ENCODE measurements at places on chromosomes 7 and 10. TPM values are rescaled to one million over a fixed set of nuclear protein-coding genes. Genes with fewer than 3 reads are reported as not detected.

GRCh38 chr7:16891874-16892643 lies 10.3 kb upstream of the AGR3 start:
- no peak for DNase-seq

GRCh38 chr7:134140889-134141867 lies 14.0 kb downstream of the LRGUK start:
- DNase-seq = peak; percentile 62

DNA sequence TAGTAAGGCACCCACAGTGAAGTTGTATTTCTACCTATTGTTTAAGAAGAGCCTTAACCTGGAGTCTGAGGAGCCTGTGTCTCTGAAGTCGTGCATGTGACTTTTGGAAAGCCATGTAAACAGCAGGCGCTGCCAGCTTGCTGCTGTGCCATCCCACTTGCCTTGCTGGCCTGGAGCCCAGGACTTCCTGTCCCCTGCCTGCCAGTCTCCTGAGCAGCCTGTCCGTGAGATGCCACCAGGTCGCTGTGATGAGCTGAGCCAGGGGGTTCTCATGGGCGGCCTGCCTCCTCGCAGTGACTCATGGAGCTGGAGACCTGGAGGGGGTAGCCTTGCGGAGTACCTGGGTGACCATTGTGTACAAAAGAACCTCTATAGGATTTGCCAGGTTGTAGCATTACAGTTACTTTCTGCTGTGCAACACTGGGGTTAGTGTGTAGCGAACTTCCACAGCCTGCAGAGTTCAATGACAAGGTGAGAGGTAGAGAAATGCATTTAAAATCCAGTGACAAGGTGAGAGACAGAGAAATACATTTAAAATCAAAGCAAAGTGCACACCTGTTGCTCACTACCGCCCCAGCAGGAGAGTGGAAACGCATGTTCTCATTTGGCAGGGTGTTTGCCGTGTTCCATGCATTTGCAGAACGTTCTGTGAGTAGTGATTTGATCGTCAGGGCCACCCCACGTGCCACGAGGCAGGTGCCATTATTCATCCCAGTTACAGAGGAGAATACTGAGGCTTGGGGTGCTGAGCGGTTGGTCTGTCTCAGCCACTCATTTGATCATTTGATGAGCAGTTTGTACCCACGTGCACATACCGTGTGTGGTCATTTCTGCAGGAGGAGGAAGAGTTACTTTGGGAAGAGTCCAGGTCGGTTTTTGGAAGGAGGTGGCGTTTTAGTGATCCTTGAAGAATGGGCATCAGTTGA lies 36.6 kb upstream of the BHLHA15 start:
- no peak for DNase-seq

GRCh38 chr7:109094-109493 lies 83.3 kb upstream of the FAM20C start:
- DNase-seq = no peak

DNA sequence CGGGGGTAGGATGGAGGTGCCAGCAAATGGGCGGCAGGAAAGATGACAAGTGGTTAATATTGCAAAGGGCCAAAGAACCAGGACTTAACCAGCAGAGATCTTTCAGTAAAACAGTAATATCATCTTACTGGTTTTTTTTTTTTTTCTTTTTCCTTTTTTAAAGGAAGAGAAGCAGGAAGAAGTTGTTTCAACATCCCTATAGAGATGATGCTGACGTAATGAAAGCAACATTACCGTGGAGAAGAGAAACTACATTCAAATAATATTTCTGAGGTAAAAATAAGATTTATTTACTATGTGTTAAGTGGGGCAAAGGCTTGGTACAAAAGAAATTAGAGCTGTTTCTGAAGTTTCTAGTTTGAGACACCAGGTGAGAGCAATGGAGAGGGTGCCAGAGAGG lies 11.0 kb downstream of the MINDY3 start:
- DNase-seq = no peak

- no peak for DNase-seq
Measured at GRCh38 chr10:115979576-115979975, 293.4 kb downstream of the GFRA1 start.

DNA sequence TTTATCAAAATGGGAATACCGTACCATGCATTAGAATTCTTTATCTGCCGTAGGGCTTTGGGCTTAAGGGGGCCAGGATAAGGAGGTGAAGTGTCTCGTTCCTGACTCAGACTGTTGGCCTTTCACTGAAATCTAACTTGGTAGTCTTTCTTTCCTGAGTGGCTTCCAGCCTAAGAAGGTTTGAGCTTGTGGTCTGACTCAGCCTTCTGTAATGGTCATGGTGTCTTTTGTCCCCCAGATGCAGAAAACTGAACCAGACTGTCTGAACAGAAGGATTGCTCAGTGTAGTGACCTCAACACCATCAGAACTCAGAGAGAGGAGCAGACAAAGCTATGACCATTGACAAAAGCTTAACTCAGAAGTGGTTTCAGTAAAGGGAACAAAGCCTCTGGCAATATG lies 39.5 kb downstream of the WNT2 start:
- no peak for DNase-seq

ORC5 gene
- 26.4 TPM for total RNA-seq

- DNase-seq = no peak
Measured at GRCh38 chr7:139703487-139704307, 74.1 kb downstream of the HIPK2 start.

C10orf95 gene
- total RNA-seq = 0.77 TPM

- DNase-seq = no peak
Measured at GRCh38 chr7:93148144-93148543, at the start of gene SAMD9L. Gene SAMD9L, minus strand, starts transcription at chr7:93148385. Its CDS starts 12,414 bp downstream, at chr7:93135971.

GRCh38 chr10:88411772-88412349 lies 171.3 kb downstream of the RNLS start:
- DNase-seq = no peak

- no peak for DNase-seq
Measured at GRCh38 chr7:152522571-152523067, 86.8 kb upstream of the KMT2C start.

WEE2 gene
- total RNA-seq = 0.16 TPM

TRIM73 gene
- total RNA-seq = 10.2 TPM

ZP3 gene
- not detected for total RNA-seq

PSMC2 gene
- total RNA-seq = 93.5 TPM

FAM180A gene
- total RNA-seq = not detected

DNA sequence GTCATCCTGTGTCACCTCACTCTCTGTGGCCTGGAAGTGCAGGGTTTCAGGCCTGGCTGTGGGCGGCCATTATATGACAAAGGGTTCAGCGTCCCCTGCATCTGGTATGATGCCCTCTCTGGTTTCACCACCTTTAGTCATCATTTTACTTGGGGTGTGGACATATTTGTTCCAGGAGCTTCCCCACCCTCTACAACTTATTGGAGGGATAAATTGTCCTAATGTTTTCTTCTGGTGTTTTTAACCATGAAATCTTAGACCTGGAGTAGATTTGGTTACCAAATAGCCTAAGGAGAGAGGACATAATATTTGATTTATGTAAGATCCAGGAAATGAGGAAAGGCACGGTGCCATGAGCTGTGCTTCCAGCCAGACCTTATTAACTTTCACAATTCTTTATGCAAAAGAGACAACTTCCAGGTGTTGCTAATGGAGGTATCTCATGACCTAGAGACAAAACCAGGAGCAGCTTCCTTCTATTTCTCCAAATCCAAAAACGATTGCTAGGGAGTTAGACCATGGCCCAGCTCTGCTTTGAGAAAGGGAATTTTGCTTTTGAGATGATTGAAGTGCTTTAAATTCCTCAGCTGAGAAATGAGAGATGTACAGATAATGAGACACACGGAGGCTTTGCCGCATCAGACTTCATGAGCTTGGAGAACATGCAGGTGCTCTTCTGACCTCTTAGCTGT lies 20.9 kb downstream of the WBP1L start:
- no peak for DNase-seq

DNA sequence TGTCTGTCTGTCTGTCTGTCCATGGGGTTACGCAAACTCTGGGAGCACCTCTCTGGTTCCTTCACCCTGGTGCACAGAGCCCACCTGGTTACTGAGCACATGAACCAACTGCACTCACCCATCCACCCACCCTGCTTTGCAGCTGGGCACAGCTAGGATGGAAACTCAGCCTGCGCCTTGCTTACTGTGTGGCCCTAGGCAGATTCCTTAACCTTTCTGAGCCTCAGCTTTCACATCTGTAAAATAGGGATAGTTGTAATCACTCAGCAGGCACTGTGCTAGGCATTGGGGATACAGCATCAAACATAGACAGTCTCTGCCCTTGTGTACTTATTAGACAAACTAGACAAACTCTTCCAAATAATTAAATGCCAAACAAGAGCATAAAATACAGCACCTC lies 21.8 kb upstream of the INMT start:
- no peak for DNase-seq

DNA sequence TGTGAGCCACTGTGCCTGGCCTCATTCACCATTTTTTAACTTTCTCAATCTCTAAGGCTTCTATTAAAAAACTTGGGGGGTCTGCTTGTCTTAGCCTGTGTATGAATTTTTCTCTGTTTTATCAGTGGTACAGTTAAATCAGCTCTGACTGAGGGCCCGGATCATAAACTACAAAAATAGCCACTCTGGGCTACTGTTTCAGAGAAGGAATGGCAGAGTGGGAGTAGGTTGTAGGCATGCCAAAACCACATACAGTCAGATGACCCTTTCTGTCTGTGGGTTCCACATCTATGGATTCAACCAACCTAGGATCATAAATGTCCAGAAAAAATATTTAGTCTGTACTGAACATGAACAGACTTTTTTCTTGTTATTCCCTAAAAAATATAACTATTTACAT lies 21.3 kb downstream of the TBC1D12 start:
- no peak for DNase-seq

- DNase-seq = no peak
Measured at GRCh38 chr10:5805711-5806110, 7.5 kb downstream of the GDI2 start.

CCDC7 gene
- 9.5 TPM for total RNA-seq

DNA sequence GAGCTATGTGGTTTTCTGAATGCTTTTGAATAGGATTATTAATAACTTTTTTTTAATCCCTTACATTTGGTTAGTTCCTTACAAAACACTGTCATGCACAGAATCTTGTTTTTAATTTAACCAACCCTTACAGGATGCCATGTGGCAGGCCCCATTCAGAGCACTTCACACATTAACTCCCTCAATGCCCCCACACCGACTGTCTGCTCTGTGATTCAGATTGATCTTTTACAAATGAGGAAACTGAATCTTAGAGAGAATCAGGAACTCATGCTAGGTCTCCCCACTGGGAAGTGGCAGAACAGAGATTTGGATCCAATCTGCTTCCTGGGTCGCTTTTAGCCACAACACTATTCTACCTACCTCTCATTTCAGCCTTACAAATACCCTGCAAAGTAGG lies 195.8 kb upstream of the NPVF start:
- DNase-seq = no peak

GRCh38 chr10:78457804-78458482 lies 424.3 kb downstream of the RPS24 start:
- DNase-seq = no peak

NUTM2B gene
- 1.9 TPM for total RNA-seq

CDNF gene
- 2.3 TPM for total RNA-seq

DNA sequence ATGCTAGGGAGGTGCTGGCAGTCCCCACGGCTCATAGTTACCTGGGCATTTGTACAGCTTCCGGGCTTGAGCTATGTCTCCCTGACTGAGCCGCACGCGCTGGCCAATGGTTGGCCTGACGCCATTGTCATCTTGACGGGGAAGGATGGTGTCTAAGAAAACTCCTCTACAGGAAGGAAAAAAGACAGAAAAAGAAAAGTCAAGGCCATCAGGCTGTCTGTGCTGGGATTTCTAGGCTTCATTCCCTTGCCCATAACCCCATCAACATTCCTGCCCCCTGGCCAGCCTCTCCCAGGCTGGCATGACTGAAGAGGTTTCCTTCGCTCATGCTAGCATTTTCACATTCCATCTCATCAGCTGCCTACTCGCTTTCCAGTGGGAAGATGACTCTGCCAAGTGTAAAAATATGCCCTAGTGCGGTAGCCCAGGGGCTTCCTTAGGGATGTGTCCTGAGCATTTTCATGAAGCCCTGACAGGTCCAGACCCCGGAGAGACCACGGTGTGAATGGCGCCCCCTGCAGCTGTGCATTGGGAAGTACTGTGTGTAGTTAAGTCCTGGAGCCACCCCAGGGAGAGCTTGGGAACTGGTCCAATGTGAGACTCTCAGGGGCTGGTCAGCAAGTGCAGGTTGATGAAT lies 54.5 kb upstream of the OPALIN start:
- no peak for DNase-seq

TMEM270 gene
- not detected for total RNA-seq

Data from progenitor cell of endocrine pancreas (in vitro differentiated cells).